Right lobe of liver (tissue), 6 donors: ENCODE measurements at places on chromosomes 16 and 17. TPM values are rescaled to one million over a fixed set of nuclear protein-coding genes. Genes with fewer than 3 reads are reported as not detected.

DNA sequence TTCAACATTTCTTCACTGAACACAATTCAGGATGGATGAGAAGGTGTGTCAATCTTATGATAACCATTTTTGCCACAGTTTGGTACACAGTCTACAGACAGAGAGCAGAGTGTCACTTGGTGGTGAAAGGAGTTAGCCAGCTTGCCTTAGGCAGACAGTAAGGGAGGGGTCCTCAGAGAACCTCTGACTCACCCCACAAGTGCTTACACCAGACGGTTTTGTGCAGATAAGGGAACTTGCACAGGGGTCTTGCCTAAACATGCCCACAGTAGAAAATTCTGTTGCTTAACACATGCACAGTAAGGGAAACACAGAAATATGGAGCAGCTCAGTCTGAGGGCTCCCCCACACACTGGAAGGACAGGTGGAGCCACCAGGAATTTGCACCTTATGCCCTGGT, 204.5 kb upstream of the CDH8 start:
- no peak for DNase-seq

DNA sequence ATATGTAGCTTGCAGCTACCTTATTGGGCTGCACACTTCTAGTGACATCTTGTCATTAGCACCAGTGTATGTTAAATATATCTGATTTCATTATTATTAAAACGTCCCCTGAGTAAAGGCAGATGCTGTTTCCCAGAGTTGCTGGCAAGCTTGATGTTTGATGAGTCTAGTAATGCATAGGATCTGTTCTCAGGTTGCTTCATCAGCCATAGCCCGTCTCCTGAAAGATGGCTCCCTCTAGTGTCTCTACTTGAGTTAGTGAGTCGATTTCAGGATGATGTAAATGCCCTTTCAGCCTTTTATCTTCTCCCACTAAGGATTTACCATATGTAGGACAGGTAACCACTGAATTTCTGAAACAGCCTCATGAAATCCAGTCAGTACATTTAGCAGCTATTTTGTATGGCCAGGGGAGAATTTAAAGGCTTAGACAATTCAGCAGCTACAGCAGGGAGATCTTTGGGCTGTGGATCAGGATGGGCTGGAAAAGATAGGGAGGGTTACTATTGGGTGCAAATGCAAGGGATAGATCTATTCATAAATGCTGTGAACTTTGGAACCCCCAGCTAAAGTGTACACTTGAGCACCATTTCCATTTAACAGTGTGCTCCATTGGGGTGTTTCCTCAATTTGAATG, 376.3 kb downstream of the CNTNAP4 start:
- DNase-seq, result no peak

- no peak for DNase-seq
Observed at GRCh38 chr17:8598913-8599312, 31.6 kb downstream of the MYH10 start.

DNA sequence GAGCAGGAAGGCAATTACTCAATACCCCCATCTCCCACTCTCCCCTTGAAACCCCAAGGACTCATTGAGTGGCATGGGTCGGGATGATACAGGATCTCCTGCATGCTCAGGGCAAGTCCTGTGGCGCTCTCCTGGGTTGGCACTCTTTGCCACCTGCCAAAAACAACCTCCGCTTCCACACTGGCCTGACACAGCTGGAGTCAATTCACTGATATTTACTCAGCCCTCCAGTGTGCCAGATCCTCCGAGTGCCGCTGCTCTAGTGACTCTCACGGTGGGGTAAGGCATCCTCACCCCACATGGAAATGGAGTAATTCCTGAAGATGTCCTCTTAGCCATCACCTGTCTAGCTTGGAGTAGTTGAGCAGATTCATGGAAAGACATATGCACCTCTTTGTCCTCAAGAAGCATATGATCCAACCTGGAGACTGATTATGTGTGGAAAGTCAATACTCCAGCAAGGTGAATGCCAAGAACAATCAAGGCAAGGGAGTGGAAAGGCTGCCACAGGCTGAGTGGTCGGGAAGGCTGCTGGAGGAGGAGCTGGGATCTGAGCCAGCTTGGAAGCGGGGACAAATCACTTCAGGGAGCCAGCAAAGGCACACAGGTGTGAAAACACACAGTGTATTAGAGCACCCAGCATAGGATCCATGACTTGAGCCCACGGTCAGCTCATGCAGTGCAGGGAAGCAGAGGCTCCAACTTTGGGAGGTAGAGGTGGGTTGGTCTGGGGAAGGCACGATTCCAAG, 12.6 kb upstream of the GOSR2 start:
- DNase-seq, result no peak

GRCh38 chr16:68369168-68369567, 58.3 kb downstream of the PRMT7 start:
- DNase-seq, result no peak

DNA sequence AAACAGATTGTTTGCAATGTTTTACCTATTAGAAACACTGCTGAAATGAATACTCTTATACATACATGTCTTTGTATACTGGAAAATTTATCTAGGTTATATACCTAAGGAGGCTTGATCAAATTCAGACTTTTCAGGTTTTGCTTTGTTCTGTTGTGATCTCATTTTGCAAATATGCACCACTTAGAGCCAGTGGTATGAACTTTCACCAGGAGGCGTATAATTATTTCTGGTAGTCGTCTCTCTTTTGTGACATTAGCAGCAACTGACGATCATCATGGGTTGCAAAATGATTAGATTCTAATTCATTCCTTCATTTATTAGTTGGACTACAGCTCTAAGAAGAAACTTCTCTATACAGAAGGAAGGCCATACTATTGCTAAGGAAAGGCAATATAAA, 26.9 kb downstream of the AP1G1 start:
- DNase-seq, result no peak

SYNGR3 gene
- 0.22 TPM for total RNA-seq

DNA sequence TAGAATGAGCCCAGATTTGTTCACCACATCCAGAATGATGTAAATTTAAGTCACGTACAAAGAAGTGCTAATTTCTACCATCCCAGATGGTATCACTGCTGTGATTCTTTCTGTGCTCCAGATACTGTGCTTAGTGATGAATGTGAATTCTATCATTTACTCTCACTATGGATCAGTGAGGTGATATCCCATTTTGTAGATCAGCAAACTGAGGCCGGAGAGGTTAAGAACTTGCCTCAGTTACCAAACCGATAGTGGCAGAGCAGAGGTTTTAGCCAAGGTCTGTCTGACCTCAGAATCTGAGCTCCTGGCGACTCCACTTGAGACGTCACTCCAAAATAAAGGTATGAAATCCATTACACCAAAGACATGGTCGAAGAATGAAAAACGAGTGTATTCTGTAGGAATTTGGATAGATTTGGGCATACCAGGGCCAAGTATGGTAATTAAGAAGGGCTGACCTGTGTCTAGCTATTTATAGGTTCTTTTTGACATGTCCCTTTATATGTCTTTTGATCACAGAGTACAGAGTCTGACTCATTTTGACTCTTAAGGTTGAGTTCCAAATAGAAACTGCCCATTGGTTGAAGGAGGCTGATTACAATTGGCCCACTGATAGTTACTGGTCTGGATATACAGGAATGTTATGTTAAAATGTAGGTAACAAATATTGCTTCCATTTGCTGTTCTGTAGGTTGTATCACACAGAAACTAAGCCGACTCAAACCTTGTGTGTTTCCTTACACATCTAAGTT, 10.0 kb downstream of the MAP2K6 start:
- DNase-seq, result no peak

DNA sequence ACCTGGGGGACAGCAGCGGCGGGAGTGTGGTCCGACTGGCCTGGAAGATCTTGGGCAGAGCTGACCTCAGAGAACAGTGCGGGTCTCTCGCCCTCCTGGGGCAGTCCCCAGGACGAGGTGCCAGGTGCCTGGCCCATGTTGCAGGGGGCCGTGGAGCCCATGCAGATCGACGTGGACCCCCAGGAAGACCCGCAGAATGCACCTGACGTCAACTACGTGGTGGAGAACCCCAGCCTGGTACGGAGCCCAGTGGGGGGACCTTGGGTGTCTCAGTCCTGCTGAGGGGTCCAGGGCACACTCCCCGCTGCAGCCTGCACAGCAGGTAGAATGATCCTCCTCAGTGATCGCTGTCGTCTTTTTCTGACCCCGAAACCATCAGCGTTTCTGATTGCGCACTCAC, 1.4 kb downstream of the GPS1 start:
- no peak for DNase-seq

GRCh38 chr16:4283939-4284338, 11.1 kb upstream of the TFAP4 start:
- DNase-seq, result no peak

GRCh38 chr17:64055183-64056142, 35.0 kb upstream of the ICAM2 start:
- DNase-seq, result no peak

- DNase-seq, result no peak
Observed at GRCh38 chr16:22420606-22421135, 46.3 kb upstream of the CDR2 start.

GRCh38 chr16:65658349-65658748, 536.5 kb upstream of the CDH11 start:
- no peak for DNase-seq

CLEC18A gene
- total RNA-seq, result 0.80 TPM

TBC1D3H gene
- total RNA-seq, result not detected

FA2H gene
- 0.19 TPM for total RNA-seq

DNA sequence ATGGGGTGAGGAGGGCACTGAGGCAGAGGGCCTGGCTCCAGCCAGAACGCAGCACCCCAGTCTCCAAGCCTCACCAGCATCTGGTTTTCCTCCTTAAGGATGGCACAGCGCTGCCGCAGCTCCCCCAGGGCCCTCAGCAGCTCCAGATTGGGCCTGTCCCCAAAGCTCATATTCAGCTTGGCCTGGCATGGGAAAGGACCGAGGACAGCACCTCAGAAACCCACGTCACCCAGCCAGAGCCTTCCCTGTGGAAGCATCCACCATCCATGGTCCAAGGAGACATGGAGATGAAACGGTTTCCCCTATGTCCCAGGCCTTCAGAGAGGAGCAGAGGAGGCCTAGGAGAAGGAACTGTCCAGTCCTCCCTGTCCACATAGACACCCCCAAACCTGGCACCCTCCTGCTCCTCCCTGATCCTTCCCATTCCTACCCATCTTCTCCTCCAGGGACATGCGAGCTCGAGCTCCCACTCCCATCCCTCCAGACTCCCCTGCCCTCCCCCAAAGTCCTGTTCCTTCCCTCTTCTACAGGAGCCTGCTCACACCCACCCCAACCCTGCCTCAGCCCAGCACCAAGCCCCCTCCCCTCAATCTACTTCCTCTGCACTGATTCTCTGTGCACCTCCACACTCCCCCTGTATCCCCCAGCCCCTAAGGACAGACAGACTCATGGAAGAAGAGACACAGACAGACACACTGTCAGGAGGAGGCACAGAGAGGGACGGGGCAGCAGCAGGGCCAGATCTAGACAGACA, 1.8 kb downstream of the TSPOAP1 start:
- DNase-seq, result no peak

DNA sequence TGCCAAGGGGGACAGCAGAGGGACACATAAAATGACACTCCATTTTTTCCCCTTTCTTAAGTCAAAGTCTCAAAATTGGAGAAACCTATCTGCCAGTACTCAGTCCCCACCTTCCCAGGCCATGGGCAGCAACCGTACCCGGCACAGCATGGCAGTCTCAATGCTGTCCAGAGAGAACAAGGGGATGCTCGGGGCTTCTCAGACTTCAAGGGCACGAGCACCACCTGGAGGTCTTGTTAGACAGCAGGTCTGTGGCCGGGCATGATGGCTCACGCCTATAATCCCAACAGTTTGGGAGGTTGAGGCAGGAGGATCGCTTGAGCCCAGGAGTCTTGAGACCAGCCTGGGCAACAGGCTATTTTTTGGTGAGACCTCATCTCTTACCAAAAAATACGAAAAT, 3.2 kb downstream of the DNAH17 start:
- no peak for DNase-seq

- no peak for DNase-seq
Observed at GRCh38 chr17:58764373-58764772, 8.7 kb downstream of the PPM1E start.

TP53TG3B gene
- not detected for total RNA-seq

- DNase-seq, result no peak
Observed at GRCh38 chr17:7557147-7557764, 1.3 kb upstream of the TNFSF13 start.

DNA sequence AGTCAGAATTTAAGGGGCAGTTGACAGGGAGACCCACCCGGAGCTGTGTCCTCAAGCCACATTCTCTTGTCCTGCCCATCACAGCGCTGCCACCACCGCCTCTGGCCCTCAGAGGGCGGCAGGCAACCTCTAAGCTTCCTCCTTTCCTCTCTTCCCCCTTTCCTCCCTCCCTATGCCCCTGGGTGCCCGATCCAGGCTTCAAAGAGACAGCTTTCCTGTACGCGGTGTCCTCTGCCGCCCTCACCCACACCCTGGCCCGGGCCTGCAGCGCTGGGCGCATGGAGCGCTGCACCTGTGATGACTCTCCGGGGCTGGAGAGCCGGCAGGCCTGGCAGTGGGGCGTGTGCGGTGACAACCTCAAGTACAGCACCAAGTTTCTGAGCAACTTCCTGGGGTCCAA, 23.5 kb downstream of the WNT9B start:
- no peak for DNase-seq

- no peak for DNase-seq
Observed at GRCh38 chr16:83717308-83717707, 90.5 kb upstream of the HSBP1 start.

GRCh38 chr16:70737377-70738082, 51.7 kb upstream of the MTSS2 start:
- peak; percentile 74 for DNase-seq

PRR29 gene
- total RNA-seq, result 0.07 TPM

KCNH6 gene
- not detected for total RNA-seq

GRCh38 chr17:76383546-76384221, 725 bp upstream of the SPHK1 start:
- peak; percentile 61 for DNase-seq

DNA sequence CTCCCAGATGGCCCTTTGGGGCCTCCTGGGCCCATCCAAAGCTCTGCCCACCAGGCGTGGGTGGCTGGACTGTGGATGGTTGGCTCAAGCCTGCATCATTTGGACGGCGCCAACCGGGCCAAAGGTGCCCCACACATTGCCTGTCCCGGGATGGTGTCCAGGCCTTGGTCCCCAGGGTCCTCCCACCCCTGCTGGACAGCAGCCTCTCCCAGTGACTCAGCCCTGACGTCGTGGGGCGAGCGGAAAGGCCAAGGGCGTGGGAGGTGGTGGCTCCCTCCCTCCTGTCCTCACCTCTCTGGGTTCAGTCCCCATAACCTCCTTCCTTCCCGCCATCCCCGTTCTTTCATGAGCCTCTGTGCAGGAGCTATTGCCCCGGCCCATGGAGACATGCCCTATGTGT, 42.1 kb upstream of the DLX4 start:
- DNase-seq, result no peak

DNA sequence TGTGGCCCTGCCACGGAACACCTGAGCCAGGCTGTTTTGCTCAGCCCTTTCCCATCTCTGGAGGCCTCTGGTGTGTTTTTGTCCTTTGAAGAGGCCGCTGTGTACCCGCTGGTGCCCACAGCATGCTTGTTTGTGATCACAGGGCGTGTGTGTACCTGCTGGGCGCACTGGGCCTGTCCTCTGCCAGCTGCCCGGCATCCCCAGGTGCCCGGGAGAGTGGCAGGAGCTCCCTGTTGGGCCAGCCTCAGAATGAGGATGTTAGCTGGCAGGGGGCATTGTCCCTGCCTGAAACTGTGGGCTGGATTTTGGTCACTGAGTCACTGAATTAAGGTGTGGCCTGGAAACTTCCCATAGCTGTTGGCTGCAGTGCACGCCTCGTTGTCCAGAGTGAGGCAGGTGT, 31.1 kb downstream of the BAIAP2 start:
- peak; percentile 87 for DNase-seq

GRCh38 chr16:23382279-23382678, 70.7 kb downstream of the COG7 start:
- no peak for DNase-seq

WNT9B gene
- total RNA-seq, result not detected

- peak; percentile 56 for DNase-seq
Observed at GRCh38 chr16:11254913-11255736, 879 bp downstream of the SOCS1 start.
